ENCODE measurements at places on chromosomes 7 and 10.

- no peak for DNase-seq
Observed at GRCh38 chr7:151984612-151985011, 28.4 kb downstream of the GALNTL5 start.

DNA sequence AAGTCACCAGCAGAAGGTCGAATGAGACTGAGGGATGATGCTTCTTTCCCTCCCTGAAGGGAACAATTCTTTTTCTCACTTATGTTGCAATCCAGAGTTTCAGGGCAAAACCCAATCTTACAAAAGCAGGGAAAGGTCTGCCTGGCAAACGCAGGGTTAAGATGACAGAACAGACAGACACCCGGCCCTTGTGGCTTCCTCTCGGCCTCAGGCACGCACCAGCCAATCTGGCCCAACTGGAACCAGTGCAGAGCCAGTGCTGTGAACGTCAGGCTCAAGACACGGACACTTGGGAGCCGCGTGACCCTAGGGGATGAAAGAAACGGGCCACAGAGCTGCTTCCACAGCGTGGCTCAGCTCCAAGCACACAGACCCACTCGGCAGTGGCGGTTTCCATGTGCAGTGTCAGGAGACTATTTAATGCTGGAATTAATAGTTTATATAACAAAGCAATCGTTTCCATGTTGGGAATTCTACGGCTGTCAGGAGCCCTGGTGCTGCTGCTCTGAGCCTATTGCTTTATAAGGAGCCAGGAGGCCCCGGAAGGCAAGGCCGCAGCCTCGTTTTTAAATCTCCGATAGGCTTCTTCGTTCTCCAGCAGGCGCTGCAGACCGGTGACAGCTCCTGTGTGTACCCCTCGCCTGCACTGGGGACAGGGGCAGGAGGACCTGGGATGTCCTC, 198.4 kb downstream of the DIP2C start:
- DNase-seq = no peak

- no peak for DNase-seq
Observed at GRCh38 chr10:88592381-88592780, 5.8 kb downstream of the LIPJ start.

DNA sequence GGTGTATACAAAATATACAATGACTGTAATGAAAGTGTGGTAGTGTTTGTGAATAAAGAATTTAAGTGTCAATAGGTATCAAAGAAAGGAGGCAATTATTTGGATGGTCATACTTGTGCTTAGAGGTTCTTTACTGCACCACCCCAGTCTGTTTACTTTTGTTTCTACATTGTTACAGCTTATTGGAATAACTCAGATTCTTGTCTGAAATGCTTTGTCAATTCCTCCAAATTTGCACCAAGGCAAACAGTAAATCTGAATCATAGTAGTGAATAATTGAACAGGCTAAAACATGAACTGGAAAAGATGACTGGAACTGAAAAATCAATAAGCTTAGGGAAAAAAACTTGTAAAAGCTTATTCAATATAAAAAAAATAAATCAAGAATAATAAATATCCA, 319.2 kb downstream of the EXOC4 start:
- DNase-seq = no peak

GRCh38 chr10:106424054-106424453, 740.5 kb downstream of the SORCS1 start:
- DNase-seq = no peak

- no peak for DNase-seq
Observed at GRCh38 chr10:130686689-130687300, 550.6 kb downstream of the GLRX3 start.

DNA sequence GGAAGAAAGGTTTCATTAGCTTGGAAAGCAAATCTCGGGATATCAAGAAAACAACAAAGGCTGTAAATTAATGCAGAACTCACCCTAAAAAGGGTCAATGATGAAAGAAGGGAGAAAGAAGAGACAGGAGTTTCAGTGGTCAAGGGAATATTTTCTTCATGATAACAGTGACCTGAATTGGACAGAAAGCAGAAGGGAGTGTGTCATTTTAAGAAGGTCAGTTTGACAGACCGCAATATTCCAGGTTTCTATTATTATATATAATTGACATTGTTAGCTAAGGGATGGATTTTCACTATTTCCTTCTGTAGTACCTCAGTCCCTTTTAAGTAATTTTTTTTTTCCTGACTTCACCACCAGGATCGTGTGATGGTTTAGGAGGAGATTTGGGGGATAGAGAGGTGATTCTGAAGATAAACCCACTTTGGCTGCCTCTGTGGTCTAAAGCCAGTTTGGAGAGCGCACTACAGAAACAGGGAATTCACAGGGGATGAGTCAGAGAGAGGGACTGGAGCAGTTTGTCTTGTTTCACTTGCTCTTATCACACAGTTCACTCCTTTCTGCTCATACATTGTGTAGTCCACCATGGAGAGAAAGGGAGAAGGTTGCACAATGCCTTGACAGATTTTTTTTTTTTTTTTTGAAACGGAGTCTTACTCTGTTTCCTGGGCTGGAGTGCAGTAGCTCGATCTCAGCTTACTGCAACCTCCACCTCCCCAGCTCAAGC, 417.9 kb downstream of the AUTS2 start:
- DNase-seq = no peak

GRCh38 chr10:93566435-93567276, at the start of gene FFAR4:
TSS of gene FFAR4 (plus strand) at chr10:93566665. CDS start at chr10:93566721, 56 bp downstream.
- DNase-seq = no peak

DNA sequence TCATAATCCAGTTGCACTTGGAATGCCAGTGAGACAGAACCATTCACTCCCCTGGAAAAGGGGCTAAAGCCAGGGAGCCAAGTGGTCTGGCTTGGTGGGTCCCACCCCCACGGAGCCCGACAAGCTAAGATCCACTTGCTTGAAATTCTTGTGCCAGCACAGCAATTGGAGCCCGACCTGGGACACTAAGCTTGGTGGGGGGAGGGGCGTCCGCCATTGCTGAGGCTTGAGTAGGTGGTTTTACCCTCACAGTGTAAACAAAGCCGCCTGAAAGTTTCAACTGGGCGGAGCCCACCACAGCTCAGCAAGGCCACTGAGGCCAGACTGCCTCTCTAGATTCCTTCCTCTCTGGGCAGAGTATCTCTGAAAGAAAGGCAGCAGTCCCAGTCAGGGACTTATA, 200.7 kb upstream of the NPSR1 start:
- DNase-seq = no peak

GRCh38 chr7:2248984-2249694, 7.1 kb downstream of the NUDT1 start:
- no peak for DNase-seq

- DNase-seq = no peak
Observed at GRCh38 chr10:44510379-44511115, 125.7 kb upstream of the CXCL12 start.

- no peak for DNase-seq
Observed at GRCh38 chr10:83983578-83984255, 155.6 kb upstream of the GHITM start.

GRCh38 chr10:34467364-34467763, 347.7 kb downstream of the PARD3 start:
- DNase-seq = no peak

DNA sequence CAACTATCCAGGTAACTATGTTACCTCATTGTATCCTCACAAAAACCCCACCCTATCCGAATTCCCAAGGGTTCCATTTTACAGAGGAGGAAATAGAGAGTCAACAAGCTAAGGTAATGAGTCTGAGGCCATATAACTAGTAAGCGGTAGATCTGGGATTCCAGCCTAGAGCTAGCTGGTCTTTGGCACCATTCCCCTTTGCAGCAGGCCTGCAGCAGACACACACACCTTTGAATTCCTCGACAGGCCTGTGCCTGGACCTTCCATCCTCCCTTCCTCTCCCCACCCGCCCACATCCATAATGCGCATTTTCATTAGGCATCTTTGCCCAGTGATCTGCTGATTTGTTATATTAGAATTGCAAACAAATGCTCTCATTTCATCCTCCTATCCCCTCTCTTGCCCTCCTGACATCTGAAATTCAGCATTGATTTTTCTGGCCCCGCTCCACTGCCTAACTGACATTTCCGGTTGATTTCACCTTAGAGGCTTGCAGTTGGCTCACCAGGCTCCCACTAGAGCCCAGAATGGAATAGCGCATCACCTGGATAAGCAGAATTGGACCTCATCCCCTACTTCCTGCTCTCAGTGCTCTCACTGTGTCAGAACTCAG, 129.5 kb downstream of the PLXNA4 start:
- DNase-seq = no peak

DNA sequence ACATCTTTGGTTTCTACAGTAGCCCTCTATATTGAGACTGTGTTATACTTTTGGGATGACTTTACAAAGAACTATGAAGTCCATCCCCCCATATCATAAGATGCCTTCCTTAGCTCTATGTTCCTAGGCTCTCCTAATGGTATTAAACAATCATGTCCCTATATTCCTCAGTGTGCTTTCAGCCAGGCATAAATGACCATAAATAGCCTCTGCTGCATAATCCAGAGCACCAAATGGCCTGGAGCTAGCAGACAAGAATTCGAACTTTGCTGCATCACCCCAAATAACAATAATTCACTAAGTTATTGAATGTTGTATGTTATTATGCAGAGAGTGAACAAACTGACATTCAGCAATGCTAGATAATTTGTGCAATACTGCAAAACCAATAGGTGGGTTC, 405.2 kb downstream of the DGKB start:
- DNase-seq = no peak

- DNase-seq = peak; percentile 89
Observed at GRCh38 chr10:71244431-71245419, 32.4 kb downstream of the UNC5B start.

GRCh38 chr7:66076462-66077329, 1.1 kb downstream of the ASL start:
- no peak for DNase-seq

- no peak for DNase-seq
Observed at GRCh38 chr10:104931612-104932134, 290.6 kb downstream of the SORCS3 start.

DNA sequence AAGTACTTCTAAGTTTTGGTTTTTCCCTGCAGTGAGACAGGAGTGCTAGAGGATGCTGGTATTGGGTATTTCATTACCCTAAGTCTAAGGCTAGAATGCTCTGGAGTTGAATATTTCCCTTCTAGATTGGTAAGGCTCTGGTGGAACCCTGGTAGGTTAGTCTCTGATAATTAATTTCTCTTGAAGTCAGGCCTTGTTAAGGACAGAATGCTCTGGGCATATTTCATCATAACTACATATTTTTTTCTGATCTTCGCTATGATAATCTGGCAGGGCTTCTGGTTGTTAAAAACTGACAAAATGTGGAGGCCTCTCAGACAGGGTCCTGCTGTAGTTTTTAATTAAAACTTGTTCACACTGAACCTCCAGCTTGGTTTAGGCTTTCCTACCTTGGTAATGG, 83.8 kb downstream of the CDK13 start:
- DNase-seq = no peak

DNA sequence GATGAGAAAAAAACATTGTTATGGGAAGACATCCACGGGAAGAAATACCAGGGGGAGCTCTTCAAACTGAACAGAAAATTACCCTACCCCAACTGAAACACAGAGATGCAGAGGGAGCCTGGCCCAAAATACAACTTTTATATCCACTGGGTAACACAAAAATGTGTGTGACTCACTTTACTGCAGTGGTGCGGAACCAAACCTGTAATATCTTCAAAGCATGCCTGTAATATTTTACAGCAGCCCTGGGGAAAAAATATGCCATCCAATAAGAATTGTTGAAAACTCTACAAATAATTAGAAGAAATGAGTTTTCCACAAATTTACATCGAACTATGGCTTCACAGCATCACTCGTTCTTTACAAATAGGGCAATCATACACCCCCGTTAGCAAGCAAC, 49.8 kb upstream of the SRRM3 start:
- DNase-seq = no peak

DNA sequence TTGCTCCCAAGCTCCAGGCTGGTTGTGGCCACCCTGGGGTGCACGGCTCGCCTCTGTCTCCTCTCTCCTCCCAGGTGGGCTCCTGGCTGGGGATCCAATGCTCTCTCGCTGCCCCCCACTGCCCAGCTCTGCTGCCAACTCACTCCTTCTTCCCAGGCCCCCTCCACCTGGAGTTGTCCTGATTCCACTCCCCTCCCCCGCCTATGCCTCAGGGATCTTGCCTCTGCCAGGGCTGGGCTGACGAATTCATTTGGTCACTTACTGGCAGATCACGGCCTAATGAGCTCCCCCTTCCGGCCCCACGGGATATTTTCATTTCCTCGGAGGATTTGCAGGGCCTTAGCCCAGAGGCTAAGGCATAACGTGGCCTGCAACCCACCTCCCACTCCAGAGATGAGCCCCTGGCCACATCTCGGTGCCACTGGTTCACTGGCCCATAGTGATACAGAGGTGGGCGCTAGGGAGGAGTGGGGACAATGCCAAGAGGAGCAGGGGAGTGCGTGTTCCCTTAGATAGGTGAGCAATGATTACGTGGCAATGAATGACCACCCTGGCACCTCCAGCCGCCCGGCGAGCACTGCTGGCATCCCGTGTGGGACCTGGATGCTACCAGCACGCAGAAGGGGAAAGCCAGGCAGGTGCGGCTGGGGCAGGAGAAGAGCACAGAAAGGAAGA, 344.6 kb upstream of the SHH start:
- peak; percentile 13 for DNase-seq

- DNase-seq = no peak
Observed at GRCh38 chr7:18708204-18708603, 212.7 kb downstream of the HDAC9 start.

DNA sequence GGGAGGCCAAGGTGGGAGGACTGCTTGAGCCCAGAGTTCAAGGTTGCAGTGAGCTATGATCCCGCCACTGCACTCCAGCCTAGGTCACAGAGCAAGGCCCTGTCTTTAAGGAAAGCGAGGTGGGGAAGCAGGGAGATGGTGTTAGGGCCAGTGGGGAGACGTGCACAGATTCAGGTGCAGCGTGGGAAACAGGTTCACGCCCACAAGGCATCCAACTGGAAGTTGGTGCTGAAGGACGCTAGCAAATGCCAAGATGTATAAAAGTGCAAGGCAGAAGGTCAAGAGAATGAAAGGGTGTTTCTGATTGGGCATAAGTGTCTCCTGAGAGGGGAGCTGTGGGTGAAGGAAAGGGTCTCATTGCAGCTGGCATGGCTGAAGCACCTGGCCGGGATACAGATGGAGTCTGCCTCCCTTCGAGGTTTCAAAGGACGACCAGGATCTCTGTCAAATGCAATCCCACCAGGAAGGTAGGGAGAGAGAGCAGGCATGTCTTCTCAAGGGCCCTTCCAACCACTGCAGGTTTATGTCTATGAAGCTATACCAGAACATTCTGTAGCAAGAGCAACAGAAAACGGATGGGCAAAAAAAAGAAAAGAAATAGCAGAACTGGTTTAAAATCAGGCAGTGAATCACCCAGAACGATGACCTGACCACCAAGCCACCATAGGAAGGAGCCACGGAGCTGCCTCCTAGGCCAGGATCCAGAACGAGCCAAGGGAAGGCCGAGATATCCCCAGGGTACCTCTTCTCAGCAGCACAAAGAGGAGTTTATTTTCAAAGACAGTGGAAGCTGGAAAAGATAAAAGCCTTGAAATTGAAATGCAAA, 43.2 kb downstream of the GSDME start:
- DNase-seq = no peak
